ENCODE measurements at places on chromosomes 1 and 21. TPM values are rescaled to one million over a fixed set of nuclear protein-coding genes. Genes with fewer than 3 reads are reported as not detected.

SPATA21 gene
- total RNA-seq = not detected

CELF3 gene
- total RNA-seq = not detected

SPRR4 gene
- total RNA-seq = not detected

CFAP410 gene
- total RNA-seq = 11.8 TPM

GBP7 gene
- total RNA-seq = not detected

TSTD1 gene
- 20.1 TPM for total RNA-seq

ARHGAP30 gene
- total RNA-seq = 0.36 TPM

UBL4B gene
- not detected for total RNA-seq

DISP3 gene
- total RNA-seq = 1.1 TPM

MYOG gene
- not detected for total RNA-seq

DIPK1A gene
- total RNA-seq = 1.2 TPM

HCRTR1 gene
- 0.18 TPM for total RNA-seq

FAM110D gene
- total RNA-seq = 0.05 TPM

TP53BP2 gene
- total RNA-seq = 51.4 TPM

STUM gene
- total RNA-seq = 0.03 TPM

All from Panc1 (cell line).